NCI-H460 (cell line): ENCODE measurements at places on chromosomes 16 and 17. TPM values are rescaled to one million over a fixed set of nuclear protein-coding genes. Genes with fewer than 3 reads are reported as not detected.

DNA sequence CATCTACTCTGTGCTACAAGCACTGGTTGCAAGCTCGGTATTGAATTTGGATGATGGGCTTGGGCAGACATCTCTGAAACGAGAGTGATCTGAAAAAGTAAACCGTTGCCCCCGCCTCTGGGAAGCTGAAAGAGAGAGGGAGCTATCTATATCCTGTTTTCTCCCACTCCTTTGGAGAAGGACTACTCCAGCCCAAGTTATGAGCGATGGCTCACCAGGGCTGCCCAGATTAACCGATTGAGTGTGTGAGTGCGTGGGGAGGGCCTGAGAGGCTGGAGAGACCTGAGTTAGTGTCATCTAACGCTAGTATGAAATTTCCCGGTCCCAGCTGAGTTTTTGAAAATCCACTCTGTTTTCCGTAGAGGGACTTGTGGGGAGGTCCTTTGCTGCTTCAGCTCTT, 11.5 kb downstream of the MGAT5B start:
- DNase-seq: no peak

DNA sequence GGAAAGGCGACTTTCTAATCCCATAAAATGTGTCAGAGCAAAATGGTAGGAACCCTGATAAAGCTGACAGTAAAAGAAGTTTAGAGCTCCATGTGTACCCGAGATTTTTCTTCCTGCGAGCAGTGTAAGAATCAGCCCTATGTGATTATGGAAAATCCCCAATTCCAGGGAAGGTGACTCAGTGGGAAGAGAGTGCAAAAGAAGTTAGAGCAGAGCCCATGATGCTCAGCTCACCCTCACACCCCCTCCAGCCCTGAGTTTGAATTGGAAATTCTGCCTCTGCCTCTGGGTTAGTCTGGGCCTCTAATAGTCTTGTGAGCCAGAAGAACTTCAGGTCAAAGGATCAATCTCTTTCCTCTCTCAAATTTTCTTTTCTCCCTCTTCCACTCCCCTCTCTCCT, 12.5 kb downstream of the C17orf78 start:
- DNase-seq: no peak

- DNase-seq: no peak
These were observed 6.1 kb upstream of the HNF1B start for GRCh38 chr17:37750768-37751475.

GRCh38 chr17:34182036-34182803, 72.9 kb upstream of the CCL2 start:
- no peak for DNase-seq

GRCh38 chr17:60720763-60721531, 43.3 kb downstream of the BCAS3 start:
- DNase-seq: peak; percentile 56

GRCh38 chr17:39765175-39765574, 27.4 kb downstream of the GRB7 start:
- DNase-seq: no peak

DNA sequence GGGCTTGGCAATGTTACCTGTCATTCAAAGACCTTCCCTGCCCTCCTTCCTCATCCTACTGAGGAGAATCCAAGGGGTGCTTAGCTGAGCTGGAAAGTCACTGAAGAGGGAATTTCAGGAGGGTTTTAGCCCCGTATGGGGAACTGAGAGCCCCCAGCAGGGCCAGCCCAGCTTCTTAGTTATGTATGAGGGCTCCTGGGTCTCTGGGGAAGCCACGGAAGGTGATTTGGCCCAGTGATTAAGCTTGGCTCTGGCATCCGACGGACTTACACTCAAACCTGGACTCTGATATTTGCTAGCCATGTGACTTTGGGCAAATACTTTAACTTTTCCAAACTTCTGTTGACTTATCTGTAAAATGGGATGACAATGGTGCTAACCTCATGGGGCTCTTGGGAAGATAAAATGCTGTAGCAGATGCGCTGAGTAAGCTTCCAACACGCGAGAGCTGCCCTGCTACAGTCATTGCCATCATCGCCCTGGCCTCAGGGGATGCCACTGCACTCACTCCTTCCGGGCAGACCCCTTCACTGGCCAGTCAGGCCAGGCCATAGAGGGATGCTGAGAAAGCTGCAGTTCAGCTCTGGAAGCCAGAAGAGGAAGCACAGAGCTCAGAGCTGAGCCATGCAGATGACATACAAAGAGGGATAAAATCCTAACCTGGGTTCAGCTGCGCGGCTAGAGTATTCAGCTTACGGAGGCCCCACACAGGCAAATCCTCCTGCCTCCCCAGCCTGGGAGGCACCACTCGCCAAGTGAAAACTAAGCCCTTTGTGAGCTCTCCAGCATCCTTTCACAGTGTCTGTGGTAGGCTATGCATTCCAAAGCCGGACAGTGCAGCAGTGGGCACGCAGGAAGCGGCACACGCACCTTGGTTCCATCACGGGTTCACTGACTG, 44.9 kb upstream of the PIK3R6 start:
- DNase-seq: no peak

- DNase-seq: no peak
These were observed 52.1 kb upstream of the GCSH start for GRCh38 chr16:81148277-81148676.

MYH8 gene
- not detected in 2 replicates for total RNA-seq

PERCC1 gene
- total RNA-seq: not detected in 2 replicates

HEATR9 gene
- not detected in 2 replicates for total RNA-seq
